ENCODE measurements at places on chromosomes 5 and 9.

DNA sequence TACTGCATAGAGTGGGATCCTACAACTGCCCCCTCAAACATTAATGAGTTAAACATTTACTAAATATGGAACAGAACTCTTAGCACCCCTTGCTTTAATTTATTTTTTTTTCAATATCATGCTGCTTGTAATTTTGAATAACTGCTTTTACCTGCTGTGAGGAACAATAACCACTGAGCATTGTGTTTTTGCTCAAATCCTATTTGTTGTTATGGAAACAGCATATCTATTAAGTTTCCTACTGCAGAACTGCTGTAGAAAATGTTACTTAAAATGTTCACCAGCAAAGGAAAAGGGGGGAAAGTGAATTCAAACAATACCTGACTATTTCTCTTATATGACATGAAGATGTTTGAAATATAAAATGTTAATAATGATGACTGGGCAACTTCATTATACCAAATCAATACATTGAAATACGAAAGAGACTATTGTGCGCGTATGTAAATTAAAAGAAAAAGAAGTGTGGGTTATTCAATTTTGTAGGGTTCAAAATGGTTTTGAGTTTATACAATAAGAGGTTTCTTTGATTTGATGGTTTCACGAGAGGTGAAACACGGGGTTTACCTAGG lies 1043.8 kb upstream of the NUDT12 start:
- DNase-seq: no peak

DNA sequence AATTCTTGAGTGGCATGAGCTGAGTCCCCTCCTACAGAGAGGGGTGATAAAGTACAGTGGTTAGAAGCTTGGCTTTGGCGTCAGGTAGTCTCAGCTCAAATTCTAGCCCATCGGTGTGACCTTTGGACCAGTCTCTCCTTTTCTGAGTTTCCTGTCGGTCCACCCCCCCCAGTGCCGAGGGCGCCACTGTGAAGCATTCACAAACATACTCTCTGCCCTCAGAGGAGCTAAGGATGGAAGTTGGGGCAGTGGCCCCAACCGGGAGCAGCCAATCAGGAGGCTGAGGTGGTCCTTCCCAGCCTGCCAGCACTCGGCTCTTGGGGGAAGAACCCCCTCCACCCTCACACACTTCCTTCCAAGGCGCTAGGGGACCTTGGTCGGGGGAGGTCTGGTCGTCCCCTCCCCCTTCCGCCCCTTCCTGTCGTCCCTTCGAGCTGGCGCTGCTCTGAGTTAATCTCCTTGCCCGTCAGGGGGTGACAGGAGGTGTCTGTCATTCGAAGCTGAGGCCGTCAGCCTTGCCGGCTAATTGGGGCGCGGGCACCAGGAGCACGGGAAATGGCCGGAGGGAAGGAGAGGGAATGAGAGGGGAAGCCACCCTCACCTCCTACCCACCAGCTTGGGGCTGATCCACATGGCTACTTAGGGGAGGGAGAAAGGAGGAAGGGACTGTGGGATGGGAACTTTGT lies 53.0 kb downstream of the CXXC5 start:
- DNase-seq: no peak

DNA sequence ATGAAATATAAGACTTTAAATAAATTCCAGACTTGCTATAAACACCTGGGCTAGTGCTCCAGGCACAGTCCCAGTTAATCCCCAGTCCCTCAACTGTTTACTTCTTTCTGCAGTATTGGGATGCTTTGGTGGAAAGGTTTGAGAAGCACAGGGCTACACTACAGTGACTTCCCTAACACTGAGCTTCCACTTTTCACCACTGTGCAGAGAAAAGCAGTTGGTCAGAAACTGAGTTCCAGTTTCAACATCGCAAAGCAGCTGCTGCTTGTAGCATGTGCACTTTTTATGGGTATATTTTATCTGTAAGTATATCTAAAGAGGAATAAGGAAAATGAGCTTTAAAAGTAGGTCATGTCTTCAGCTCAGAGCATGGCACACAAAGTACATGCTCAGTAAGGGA lies 339.7 kb downstream of the NTRK2 start:
- DNase-seq: no peak

- no peak for DNase-seq
Observed at GRCh38 chr9:104923740-104924139, 4.2 kb downstream of the ABCA1 start.

DNA sequence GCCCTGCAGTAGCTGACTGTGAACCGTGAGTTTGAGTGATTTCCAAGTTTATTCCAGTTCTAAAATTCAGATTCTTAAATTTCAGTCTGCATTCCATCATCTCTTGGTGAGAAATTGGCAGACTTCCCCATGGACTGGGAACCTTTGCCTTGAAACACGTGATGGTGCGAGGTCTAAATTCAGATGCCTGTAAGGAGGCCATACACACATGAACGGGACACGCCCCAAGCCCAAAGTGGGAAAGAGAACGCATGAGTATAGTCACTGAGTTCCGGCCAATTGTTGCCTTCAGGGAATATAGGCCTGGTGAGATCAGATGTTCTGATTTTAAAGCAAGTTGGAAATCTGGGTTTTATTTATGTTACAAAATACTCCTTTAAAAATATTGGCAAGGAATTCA lies 1084.4 kb upstream of the WWC1 start:
- no peak for DNase-seq

- DNase-seq: no peak
Observed at GRCh38 chr5:108074626-108075025, 307.3 kb downstream of the FBXL17 start.

- no peak for DNase-seq
Observed at GRCh38 chr5:59128646-59129290, 545.9 kb downstream of the RAB3C start.

- no peak for DNase-seq
Observed at GRCh38 chr5:165227515-165227914, 1722.1 kb downstream of the MAT2B start.

DNA sequence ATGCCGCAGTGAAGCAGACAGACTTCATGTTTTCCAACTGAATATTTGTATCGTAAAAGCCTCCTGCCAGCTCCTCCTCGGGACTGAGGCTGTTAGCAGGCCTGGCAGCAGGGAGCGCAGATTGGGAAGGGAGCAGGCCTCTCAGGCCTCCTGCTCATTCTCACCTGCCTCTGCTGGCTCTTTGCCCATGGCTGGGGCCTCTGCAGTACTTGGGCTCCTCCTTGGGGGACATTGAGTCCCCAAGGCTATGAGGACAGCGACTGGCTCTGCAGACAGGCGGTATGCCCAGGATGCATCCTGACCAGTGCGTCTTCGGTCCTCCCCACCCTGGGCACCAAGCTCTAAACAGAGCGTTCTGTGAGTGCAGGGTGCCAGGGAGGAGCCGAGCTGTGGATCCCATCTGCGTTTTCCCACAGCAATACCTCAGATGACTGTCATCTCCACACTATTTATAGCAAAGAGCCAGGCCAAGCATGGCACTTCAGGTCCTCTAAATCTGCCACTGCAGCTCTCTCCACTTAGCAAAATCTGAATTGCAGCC lies 38.7 kb downstream of the TSTD2 start:
- DNase-seq: no peak
